ENCODE measurements at places on chromosomes 2 and 18. TPM values are rescaled to one million over a fixed set of nuclear protein-coding genes. Genes with fewer than 3 reads are reported as not detected.

DNA sequence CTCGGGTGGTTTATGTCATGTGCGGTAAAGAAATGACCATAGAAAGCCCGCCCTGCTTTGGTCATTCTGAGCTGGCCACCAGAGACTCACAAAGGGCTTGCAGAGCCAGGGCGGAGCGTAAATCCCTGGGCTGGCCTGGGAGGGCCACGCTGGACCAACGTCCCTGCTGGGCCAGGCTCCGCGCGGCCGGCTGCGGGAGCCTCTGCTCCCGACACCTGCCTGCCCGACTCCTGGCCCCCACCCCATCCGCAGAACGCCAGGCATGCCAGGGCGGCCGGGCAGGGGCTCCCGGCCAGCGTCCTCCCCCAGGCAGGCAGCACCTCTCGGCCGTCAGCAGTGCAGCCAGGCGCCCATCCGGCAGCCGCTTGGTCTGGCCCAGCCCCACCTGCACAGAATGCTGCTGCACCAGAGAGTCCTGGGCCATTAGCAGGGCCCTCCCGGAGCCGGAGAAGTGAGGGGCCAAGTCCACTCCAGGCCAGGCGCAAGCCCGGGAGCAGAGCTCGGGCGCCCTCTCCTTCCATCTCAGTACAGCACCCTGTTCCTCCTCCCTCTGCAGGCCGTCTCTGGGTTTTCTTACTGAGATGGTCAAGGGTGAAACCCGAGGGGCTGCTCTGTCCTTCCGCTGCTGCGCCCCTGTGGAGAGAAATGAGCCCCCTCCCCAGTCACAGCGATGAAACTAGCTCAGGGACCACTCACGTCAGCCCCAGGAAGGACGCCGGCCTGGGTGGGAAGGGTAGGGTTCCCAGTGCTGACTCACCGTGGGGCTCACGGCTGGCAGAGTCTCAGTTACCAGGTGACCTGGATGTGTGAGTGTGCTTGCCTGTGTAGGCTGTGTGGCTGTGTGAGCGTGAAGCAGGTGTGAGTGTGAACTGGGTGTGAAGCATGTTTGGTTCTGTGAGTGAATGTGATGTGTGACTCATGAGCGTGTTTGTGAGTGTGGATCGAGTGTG, 83.3 kb downstream of the PTGR3 start:
- no peak for DNase-seq

- no peak for DNase-seq
These were observed 250.0 kb downstream of the SMAD2 start for GRCh38 chr18:47680488-47680887.

DNA sequence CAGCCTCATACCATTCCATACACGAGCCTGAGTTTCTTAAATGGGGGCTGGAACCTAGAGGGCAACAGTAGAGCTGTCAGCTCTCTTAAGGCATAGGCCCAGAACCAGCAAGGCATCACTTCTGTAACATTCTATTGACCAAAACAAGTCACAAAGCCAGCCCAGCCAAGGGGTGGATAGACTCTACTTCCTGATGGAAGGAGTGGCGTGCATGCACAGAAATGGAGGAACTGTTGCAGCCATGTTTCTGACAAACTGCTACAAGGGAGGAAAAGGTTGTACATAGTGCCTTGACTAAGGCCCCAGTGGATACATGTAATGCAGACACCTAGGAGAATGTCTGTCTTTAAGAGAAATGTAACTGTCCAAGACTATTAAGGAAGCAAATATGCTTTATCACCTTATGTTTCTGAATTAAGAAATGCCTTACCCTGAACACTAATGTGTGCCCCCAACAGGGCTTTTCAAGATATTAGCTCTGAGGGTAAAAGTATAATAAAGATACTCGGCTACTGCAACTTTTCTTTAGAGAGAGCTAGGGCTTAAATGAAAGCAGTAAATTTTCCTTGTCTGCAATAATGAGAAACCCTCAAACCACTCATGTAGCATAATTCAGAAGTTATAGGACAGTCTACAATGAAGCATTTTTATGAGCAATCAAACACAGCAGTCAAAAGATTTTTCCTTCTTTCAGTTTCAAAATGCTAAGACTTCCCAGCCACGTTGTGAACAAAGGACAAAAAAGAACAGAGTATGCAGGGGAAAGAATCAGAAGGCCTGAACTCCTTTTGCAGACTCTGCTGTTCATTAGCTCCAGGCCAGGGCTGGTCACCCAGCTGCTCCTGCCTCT, 35.1 kb upstream of the CDC42EP3 start:
- no peak for DNase-seq

The ALPG gene
- not detected for polyA plus RNA-seq

The MERTK gene
- 21.4 TPM for polyA plus RNA-seq

Data from left renal cortex interstitium (tissue), 4 donors.